ENCODE measurements at places on chromosomes 1 and 21. TPM values are rescaled to one million over a fixed set of nuclear protein-coding genes. Genes with fewer than 3 reads are reported as not detected.

The ACADM gene
- total RNA-seq: 14.8 TPM

The ALX3 gene
- not detected for total RNA-seq

The RIMS3 gene
- 1.9 TPM for total RNA-seq

The APP gene
- total RNA-seq: 126 TPM

The LCE4A gene
- not detected for total RNA-seq

DNA sequence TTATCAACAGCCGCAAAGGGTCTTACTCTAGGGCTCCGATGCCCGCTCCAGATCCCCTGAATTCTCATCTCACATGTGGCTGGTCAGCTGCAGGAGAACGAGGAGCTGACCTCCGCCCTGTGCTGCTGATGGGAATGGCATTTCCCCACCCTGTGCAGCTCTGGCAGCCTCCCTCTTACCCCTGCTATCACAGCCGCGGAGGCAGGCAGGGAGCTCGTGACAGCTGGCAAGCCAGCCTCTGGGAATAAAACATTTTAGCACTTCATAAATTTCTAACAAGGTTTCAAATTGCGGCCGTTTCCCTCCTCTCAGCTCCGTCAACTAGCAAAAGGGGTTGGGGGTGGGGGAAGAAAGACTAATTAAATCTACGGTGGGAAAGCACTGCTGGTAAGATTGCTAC lies 81.1 kb downstream of the DSCAM start:
- DNase-seq: no peak

DNA sequence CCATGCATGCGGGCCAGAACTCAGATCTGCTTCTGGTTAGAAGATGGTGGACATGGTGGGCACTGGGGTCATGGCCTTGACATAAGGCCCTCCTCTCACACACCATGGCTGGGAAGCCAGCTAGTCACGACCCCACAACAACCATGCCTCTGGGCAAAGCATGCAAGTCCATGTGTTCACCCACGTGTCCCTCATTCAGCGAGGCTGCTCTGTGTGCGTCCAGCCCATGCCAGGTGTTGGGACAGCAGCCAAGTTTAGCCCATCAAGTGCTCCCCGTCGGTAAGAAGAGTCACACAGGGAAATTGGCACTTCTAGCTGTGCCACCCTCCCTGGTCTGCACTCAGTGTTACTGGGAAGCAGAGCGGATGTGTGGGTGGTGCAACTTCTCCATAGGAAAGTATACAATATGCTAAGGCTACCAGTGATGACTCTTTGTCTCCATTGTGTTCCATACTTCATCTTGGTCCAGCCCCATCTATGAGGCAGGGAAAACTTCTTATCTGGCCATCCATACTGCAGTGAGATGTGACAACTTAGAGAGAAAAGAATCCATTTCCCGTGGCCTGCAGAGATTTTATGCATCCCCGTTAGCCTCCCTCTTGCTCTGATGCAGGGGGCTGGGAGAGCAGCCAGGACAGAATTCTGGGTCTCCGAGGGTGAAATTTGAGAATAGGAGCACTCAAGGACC lies 198.0 kb downstream of the GRIK3 start:
- DNase-seq: no peak

GRCh38 chr1:65209005-65209885 lies 61.2 kb downstream of the AK4 start:
- DNase-seq: no peak

- no peak for DNase-seq
These were observed 32.9 kb upstream of the COL6A1 start for GRCh38 chr21:45948576-45949141.

GRCh38 chr1:169701261-169702005 lies 10.0 kb downstream of the SELL start:
- no peak for DNase-seq

- DNase-seq: no peak
These were observed 129.5 kb downstream of the TENT5C start for GRCh38 chr1:117735045-117735992.

- DNase-seq: no peak
These were observed 25.6 kb downstream of the C1orf116 start for GRCh38 chr1:207006914-207007313.

DNA sequence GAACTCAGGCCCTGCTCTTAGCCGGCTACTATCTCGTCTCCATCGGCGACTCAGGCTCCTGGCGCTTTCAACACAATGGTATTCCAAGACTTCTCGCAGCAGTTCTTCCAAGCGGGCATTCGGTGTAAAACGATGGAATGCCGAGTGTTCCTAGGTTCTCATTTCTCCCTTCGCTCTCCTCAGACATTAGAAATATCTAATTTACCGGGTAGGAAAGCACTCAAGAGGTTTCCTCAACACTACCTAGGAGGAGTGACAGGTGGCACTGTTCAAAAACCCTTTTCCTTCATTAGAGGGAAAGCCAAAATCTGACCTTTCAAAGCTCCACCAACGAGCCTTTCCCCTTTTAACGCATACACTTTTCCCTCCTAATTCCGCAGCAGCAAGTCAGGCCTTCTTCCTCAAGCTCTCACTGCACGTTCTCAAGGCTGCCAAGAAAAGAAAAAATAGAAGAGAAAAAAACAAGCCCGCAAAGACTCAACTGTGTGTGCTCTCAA lies 601 bp downstream of the UBE2G2 start:
- DNase-seq: peak; percentile 64

- DNase-seq: no peak
These were observed 448.2 kb downstream of the BRINP3 start for GRCh38 chr1:190029441-190029840.

GRCh38 chr1:45854724-45855123 lies 51.3 kb downstream of the MAST2 start:
- no peak for DNase-seq

DNA sequence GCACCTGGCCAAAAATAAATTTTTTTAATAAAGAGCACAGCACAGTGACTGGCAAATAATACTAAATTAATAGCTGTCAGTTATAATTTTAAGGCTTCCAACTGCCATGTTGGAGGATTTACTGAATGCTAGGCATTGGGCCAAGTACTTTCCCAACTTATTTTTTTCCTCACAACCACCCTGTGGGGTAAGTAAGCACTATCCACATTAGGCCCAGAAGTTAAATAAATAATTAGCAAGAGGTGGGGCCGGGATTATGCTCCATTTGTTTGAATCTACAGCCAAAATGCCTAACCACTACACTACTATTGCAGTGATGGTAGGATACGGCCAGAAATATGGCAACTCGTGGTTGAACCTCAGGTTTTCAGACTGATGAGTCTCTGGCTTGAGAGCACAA lies 4.6 kb upstream of the TRNAU1AP start:
- DNase-seq: no peak

DNA sequence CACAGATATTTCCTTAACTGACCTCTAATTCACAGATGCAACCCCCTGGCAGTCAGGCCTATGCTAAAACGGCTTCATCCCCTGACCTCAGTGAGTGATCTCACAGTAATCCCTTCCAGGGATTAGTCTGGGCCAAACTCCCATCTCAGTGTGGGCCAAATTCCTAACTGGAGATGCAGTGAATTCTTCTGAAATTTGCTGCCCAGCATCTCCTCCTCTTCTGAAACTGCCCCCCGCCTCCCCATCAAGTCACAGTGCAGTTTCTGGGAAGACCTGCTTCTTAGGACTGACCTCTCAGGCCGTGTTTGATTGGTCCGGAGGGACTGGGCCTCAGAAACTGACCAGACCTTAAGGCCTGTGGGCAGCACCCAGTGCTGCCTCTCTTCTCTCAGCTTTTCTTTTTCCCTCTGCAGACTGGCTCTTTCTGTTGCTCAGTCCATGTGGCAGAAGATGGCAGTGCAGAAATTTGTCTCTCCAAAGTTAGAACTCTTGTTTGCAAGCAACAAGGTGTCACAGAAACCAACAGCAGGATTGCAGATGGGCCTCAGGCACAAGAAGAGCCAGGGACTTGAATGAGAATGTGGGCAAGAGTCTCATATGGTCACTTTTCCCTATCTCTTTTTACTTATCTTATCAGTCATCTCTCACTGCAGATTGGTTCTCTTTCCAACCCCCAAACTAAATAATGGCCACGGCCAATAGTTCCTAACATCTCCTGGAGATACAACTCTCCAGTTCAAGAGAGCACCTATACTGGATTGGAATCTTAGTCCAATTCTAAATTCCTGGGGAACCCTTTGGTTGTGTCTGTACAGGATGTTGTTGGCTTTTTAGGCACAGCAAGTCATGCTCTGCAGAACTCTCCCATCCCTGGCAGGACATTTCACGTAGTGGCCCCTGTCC lies 95.5 kb upstream of the RALGPS2 start:
- DNase-seq: no peak

GRCh38 chr1:1371746-1372711 lies 3.0 kb downstream of the AURKAIP1 start:
- DNase-seq: peak; percentile 53

DNA sequence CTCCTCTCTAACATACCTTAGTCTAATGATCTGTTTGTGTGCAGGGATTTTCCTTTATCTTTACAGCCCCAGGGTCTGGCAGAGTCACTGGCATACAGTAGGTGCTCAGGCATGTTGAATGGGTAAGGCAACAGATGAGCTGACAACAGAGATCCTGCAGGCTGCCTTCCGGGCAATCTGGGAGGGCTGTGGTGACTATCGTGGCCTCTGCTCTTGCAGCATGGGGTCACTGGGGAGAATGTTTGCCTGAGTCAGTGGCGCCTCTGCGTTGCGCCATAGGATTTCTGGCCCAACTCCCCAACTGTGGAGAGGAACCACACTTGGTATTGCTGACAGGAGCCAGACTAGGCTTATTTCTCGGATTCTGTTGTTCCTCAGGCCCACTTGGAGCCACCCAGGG lies 93.8 kb downstream of the LAMC2 start:
- DNase-seq: no peak

- no peak for DNase-seq
These were observed 137.8 kb downstream of the RWDD3 start for GRCh38 chr1:95371666-95372282.

- no peak for DNase-seq
These were observed 1644.0 kb upstream of the B3GALT2 start for GRCh38 chr1:194830387-194830786.

Data from hematopoietic multipotent progenitor cell (in vitro differentiated cells).